Activated naive CD4-positive, alpha-beta T cell (primary cell): ENCODE measurements at places on chromosomes 3 and 15.

GRCh38 chr15:91922646-91923547, 69.4 kb downstream of the SLCO3A1 start:
- no peak for DNase-seq

DNA sequence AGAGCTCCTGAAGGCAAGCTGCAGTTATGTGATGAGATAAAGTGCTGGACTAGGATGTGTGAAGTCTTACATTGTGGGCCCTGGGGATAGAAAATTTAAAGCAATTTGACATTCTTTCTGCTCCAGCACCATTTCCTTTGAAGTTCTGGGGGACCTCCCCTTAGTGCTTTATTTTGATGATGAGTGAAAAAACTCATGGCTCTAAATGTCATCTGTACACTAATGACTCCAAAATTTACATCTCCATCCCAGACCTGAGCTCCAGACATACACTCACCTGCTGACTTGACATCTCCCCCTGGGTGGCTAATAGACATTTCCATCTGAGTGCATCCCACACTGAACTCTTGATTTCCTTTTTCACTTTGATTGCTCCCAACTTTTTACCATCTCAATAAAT, 276.4 kb downstream of the EPHB1 start:
- no peak for DNase-seq

- DNase-seq: no peak
Observed at GRCh38 chr3:8800016-8800415, 30.6 kb upstream of the OXTR start.

GRCh38 chr3:178205740-178206139, 330.5 kb upstream of the KCNMB2 start:
- DNase-seq: no peak

DNA sequence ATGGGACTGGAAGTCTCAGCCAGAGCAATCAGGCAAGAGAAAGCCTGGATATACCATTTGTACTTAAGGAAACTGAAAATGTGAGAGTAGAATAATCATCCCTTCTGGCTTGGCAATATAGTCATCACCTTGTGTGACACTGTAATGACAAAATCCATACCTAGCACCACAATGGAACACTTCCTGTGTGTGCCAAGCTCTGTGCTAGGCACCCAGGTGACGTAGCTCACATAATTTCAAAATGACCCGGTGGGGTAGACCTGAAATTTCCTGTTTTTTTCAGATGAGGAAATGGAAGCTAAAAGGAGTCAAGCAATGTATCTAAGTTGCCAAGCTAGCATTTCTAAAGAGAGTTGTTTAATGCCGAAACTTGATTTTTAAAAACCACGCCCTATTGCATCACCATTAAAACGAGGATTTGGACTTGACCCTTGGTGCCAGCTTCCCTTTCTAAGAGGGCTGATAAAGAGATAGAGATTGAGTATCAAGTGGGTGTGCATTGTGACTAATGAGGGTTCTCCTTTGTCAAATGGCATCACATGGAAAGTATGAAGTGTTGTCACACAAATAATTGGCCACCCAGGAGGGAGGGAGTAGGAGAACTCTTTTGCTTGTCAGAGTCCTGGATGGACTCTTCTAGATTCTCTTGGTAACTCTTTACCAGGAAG, 141.3 kb upstream of the PDZRN3 start:
- no peak for DNase-seq

- no peak for DNase-seq
Observed at GRCh38 chr15:49361370-49361769, 61.7 kb upstream of the FGF7 start.

- DNase-seq: no peak
Observed at GRCh38 chr3:179713643-179714090, 60.8 kb downstream of the USP13 start.

- no peak for DNase-seq
Observed at GRCh38 chr3:31971607-31972006, 9.5 kb downstream of the OSBPL10 start.

GRCh38 chr15:74388363-74388951, 21.0 kb upstream of the CYP11A1 start:
- DNase-seq: no peak

- no peak for DNase-seq
Observed at GRCh38 chr3:195763076-195763830, 42.5 kb downstream of the MUC20 start.
